ENCODE measurements at places on chromosomes 6 and 20.

- DNase-seq: peak; percentile 32
Measured at GRCh38 chr20:32792316-32792715, 27.4 kb upstream of the MAPRE1 start.

- no peak for DNase-seq
Measured at GRCh38 chr20:46695892-46696291, 6.6 kb upstream of the TP53RK start.

GRCh38 chr20:34715384-34715783 is 11.2 kb downstream of the TP53INP2 start:
- DNase-seq: no peak

DNA sequence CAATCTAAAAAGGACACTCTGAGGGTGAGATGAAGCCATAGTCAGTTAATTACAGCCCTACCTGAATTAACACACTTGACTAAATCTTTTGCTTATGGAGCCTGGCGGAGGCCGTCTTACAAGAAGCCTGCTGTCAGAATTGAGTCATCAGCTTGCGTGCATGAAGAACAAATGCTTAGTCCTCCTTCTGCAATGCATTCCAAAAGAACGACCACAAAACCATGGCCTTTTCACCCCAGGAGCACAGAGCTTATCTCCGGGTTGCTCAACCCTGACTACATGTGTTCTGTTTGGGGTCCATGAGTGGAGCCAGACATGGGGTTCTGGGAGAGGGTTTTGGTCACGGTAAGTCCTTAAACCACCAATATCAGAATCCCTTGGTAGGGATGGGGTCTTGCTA is 318.1 kb downstream of the CLIC5 start:
- DNase-seq: no peak

- DNase-seq: no peak
Measured at GRCh38 chr6:155116571-155116910, 121.4 kb downstream of the TIAM2 start.

GRCh38 chr6:71043902-71044301 is 87.0 kb upstream of the B3GAT2 start:
- DNase-seq: no peak

DNA sequence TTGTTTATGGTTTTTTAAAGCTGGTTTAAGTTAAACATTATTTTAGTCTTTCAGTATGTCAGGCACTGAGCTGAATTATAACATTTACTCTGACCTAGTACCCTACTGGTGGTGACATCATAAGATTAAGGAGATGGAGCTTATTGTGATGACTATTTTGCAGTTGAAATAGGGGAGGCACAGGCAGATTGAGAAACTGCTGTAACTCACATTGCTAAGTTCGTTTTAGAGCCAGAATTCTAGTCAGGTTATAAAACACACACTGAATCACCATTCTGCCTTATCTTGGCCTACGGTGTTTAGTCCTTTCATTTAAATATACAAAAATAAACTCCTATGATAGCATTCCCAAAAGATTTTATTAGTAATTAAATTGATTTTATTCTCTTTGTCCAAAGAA is 584.1 kb downstream of the TFAP2A start:
- no peak for DNase-seq

- DNase-seq: no peak
Measured at GRCh38 chr6:164148788-164149187, 734.3 kb downstream of the QKI start.

DNA sequence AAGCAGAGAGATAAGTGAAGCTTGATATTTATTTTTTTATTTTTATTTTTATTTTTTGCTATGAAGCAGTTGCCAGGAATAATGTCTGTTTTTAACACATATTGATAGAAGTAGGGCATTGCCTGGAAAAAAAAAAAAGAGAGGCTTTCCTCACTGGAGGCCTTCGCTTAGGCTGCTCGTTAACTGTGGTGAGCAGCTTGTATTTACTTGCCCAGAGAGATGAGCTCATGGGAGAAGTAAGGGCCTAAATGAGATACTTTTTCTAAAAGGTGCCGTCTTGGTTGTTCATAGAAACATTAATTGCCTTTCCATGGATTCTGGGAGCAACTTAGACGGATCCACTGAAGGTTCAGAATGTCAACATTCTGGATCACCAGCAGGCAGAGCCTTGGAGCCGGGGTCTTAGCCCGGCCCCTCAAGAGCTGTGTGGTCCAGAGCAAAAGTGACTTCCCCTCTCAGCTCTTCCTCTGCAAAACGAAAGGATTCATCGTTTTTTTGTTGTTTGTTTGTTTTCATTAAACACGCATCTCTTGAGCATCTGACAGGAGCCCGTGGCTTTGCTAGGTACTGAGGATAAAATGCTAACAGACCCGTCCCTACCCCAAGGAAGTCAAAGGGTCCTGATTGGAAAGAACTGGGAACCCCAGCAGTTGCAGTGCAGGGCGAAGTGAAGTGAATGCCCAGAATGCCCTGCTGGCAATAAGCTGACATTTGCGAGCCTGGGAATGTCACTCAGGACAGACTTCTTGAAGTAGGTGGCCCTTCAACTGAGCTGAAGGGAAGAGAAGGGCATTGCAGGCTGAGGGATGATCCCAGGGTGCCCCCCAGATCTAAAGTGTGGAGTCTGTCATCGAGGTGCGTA is 138.5 kb downstream of the ZDHHC14 start:
- DNase-seq: no peak

GRCh38 chr6:130000526-130001421 is 17.6 kb upstream of the L3MBTL3 start:
- DNase-seq: no peak

GRCh38 chr6:51542475-51542874 is 544.9 kb downstream of the PKHD1 start:
- no peak for DNase-seq

DNA sequence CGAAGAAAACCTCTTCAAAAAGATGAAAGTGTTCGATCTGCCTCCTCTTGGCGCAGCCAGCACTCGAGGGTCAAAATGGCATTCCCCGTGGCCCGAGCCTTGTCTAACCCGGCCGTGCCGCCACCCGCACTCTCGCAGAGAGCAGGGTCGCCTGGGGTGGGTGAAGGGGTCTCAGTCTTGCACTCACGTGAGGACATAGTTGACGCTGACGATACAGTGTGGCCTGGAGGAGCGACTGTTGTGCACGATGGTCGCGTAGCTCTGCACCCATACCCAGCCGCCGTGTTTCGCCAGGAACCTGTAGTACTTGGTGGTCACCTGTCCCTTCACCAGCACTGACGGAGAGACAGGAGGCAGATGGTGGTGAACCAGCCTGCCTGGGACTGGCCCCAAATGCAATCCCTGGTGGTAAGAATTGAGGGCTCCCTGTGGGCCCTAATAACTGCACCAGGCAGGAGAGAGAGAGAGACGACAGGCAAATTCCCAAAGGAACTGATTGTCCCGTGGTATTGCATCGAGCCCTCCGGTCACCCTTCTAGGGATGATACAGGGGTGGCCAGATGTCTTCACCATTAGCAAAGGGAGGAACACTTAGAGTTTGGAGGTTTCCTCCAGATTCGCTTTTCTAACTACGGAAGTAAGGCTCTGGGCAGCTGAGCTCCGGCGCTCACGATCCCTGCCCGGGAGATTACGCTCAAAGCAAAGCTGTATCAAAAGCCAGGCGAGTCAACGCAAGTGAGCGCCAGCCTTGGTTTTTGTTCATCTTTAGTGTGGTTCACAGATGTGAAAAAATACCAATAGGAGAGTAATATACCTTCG is 17.4 kb downstream of the SIM1 start:
- peak; percentile 16 for DNase-seq

DNA sequence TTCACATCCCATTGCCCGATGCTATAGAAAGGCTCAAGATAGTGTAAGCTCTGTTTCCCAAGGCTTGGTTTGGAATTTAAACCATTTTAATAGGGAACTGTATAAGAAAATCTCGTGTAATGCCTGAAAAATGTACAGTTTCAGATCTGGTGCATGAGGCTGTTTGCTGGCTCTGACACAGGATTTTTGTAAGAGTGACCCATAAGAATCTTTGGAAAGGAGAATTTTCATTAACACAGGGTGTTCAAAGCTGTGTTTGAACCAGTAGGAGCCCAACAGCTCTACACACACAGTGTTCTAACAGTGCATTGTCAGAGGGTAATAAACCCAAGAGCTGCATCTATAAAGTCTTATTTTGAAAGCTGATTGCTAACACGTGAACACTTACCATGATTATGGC is 293.5 kb downstream of the PRL start:
- no peak for DNase-seq

- DNase-seq: no peak
Measured at GRCh38 chr20:63292904-63293303, at the start of gene COL20A1. TSS of gene COL20A1 (plus strand) at chr20:63293186. CDS start at chr20:63295108, 1,922 bp downstream.

DNA sequence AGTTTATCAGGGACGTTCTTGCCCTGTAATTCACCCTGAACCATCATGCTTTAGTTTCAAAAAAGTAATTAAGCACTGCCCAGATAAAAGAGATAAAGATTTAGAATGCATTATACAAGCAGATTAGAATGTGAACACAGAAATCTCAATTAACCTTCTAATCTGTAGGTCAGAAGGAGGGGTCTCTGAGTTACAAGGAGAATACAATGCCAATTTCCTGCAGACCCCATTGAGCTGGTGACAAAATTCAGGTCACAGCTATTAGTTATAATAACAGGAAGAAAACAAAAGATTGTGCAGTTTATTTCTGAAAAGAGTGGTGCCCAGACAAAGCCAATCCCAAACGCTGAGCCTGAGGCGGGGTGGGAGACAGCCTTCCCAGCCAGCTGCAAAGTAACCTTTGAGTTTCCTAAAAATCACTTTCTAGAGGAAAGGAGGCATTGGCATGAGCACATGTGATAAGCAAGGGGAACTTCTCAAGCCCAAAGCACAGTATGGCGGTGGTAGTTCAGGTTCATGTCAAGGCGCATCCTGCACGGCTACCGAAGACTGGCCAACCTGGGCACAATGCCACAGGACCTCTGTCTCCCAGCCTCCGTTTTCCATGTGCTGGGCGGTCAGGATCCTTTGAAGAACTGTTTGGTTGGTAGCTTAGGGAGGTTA is 192.5 kb downstream of the TTLL2 start:
- DNase-seq: no peak

GRCh38 chr6:45586216-45587171 is 208.8 kb upstream of the SUPT3H start:
- DNase-seq: no peak

DNA sequence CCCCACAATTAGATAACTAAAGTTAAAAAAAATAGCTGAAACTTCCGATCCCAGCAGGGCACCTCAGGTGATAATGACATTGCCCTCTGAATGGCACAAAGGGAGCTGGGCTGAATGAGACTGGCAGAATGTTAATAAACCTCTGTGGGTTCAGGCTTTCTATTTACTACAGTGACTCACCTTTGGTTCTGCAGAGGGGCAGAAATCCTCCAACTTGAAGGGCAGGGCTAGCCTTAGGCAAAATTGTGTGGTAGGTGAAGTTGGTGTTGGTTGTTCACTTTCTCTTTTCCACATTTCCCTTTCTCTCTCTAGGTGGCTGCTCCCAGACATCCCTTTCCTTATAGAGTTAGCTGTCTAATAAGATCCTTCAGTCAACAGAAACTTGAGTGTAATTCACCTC is 625.2 kb downstream of the EPM2A start:
- DNase-seq: no peak

DNA sequence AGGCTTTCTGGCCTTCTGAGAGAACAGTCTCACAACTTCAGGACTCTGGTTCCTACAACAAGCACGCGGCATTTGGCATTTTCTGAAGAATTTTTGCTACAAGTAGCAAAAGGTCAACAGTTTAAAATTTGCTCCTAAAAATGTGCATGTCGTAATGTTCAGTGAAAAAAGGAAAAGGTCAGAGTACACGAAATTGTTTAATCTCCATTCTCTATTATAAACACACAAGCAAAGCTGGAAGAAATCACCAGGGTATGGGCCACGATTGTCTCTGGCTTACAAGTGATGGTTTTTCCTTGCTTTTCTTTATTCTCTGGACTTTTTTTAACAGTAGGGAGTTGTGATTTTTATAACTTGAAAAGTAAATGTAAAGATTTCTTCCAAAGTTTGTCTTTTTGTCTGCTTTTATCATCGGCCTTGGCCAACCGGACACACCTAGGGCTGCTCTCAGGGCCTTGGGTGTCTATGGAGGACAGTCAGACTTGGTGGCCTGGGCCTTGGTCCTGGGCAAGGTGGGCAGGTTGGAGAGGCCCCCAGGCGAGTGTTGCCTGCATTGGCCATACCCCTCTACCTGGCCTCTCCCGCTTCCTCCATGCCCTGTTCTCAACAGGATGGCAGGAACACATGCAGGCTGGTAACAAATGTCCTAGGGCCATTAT is 32.4 kb downstream of the PLEKHG1 start:
- DNase-seq: no peak

DNA sequence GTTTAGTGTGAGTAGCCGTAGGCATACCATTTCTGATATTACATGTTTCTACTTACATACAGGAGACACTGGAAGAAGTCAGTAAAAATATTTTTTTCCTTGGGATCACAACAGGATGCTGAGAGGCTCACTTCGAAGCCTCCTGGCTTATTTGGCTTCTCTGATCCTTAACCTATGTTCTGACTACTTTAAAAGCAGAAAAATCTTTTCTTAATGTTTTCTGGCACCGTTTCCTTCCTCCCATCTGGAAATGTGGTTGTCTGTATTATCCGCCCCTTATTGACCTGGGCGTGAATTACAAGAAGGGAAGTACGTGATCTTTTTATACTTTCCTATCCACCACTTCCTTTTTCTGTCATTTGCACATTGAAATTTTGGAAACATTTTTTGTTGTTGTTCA is 379.6 kb downstream of the COL12A1 start:
- no peak for DNase-seq

DNA sequence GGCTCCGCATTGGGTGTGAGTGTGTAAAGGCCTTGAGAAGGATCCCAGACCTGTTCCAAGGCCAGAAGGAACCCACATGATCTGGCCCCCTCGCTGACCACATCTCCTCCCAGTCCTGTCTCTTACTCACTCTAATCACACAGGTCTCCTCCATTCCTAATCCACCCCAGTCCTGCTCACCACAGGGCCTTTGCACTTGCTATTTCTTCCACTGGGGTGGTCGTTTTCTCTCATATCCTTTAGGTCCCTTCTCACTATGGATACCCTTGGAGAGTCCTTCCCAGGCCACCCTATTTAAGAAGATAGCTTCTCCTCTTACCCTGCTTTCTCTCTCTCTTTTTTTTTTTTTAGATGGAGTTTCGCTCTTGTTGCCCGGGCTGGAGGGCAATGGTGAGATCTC is 65.7 kb downstream of the CD40 start:
- no peak for DNase-seq

- DNase-seq: no peak
Measured at GRCh38 chr6:159875194-159875593, 15.6 kb upstream of the MAS1 start.

DNA sequence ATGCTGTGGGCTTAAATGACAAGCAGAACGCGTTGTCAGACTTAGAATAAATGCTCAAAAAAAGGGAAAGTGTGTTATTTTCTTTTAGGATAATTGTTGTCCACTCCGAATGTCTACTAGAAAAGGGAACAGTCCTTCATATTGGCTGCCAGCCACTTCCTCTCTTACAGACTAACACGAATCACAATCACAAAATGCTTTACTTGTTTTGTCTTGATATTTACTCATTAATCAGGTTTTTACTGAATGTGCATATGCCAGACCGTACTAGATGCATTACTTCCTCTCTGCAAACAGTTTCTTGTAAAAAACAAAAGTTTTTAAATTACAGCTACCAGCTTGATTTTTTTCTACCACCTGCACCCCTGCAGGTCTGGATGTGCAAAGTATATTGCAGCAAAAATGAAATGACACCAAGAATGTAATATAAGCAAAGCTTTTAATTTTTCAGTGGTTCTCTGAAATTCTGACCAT is 821 bp downstream of the DHX35 start:
- DNase-seq: no peak

GRCh38 chr6:28757429-28758045 is 166.2 kb downstream of the TRIM27 start:
- DNase-seq: no peak
